ENCODE measurements at places on chromosomes 16 and 17.

GRCh38 chr16:50842013-50842505 is 100.2 kb downstream of the CYLD start:
- DNase-seq: no peak

GRCh38 chr17:61408151-61409041 is 8.8 kb downstream of the TBX2 start:
- no peak for DNase-seq

- no peak for DNase-seq
Observed at GRCh38 chr16:83116274-83116892, 489.6 kb downstream of the CDH13 start.

DNA sequence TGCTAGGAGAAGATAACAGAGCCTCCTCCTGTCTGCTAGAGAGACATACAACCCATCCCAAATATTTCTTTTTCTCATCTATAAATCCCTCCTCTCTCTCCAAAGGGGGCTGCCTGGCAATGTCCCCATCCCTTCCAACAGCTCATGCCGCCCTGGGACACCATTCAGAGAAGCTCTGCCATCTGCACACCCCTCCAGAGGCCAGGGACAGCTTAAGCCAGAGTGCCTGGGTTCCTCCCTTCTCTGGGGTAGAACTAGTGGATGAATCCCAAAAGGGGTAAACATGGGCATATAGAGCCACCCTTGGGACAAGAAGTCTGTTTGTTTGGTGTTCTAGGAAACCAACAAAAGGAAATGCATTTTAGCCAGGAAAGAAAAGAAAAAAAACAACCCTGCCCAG is 2.6 kb upstream of the LPO start:
- no peak for DNase-seq

DNA sequence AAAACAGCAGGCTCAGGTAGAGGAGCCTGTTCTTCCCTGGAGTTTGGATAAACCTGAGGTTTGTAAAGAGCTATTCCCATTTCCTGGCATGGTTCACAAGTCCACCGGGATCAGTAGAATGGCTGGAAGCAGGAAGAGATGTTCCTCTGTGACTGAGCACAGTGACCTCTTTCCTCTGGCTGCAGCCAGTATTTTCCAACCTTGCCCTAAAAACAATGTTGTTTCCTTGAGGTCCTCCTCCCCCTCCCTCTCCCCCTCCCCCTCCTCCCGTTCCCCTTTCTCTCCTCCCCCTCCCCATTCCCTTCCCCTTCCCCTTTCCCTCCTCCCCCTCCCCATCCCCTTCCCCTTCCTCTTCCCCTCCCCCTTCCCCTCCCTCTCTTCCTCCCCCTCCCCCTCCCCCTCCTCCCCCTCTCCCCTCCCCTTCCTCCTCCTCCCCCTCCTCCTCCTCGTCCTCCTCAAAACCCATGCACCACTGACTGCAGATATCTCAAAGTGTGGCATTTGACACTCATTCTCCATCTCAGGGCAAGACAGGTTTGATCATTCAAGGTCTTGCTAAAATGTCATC is 58.9 kb upstream of the MON1B start:
- DNase-seq: no peak

DNA sequence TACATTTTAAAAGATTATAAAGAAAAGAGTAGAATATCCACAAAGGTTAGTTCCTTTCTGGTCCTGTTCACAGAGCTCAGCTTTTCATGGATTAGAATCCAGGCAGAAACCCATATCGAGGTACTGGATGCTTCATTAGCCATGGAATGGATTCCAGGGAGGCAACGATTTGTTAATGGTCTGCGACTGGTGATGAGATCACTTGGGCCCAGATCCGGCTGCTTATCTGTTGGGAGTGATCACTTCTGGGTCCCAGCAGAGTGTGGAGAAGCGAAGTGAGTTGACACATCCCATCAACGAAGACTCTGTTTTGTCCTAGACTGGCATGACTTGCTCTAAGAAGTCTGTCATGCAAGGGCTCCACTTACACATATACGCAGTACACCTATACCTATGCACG is 165.8 kb downstream of the MAF start:
- DNase-seq: no peak

DNA sequence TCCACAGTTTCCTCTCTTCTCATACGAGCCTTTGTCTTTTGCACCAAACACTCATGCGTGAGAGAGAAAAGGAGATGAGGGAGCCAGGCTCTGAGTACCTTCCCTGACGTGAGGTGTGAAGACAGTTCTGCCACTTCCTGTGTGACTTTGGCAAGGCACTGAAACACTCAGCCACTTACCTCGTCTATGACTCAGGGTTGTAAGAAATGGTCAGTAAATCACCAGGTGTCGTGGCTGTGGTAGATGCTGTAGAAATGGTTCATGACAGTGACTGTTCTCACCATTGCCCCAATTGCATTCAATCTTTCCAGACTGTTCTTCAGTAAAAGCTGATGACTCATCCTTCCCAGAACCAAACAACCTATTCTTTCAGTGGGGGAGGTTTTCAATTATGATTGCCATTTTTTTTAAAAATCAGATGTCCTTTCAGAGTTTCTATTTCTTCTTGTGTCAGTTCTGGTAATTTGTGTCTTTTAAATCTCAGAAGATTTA is 49.2 kb upstream of the CBFA2T3 start:
- no peak for DNase-seq

- DNase-seq: no peak
Observed at GRCh38 chr17:33169580-33170285, 123.4 kb downstream of the ASIC2 start.

- no peak for DNase-seq
Observed at GRCh38 chr16:56933828-56934598, 2.1 kb downstream of the HERPUD1 start.

- DNase-seq: no peak
Observed at GRCh38 chr16:87586201-87586782, 16.0 kb upstream of the JPH3 start.

DNA sequence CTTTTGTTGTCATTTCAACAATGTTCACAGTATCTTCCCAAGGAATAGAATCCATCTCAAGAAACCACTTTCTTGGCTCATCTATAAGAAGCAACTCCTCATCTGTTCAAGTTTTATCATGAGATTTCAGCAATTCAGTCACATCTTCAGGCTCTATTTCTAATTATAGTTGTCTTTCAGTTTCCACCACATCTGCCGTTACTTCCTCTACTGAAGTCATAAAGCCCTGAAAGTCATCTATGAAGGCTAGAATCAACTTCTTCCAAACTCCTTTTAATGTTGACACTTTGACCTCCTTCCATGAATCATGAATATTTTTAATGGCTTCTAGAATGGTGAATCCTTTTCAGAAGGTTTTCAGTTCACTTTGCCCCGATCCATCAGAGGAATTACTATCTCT is 102.1 kb downstream of the CDH13 start:
- DNase-seq: no peak

- DNase-seq: no peak
Observed at GRCh38 chr17:1315891-1316403, 36.5 kb downstream of the TRARG1 start.

- DNase-seq: peak; percentile 88
Observed at GRCh38 chr16:89721546-89722391, 432 bp downstream of the ZNF276 start.

- DNase-seq: no peak
Observed at GRCh38 chr17:40485851-40486521, 15.4 kb downstream of the TNS4 start.

- no peak for DNase-seq
Observed at GRCh38 chr17:66190738-66191592, 968 bp downstream of the CEP112 start.

GRCh38 chr17:2402544-2402943 is 1.7 kb upstream of the MNT start:
- DNase-seq: no peak

GRCh38 chr17:63311416-63311937 is 134.6 kb downstream of the CYB561 start:
- no peak for DNase-seq

GRCh38 chr17:7705269-7706255 is 560 bp downstream of the EFNB3 start:
- no peak for DNase-seq

GRCh38 chr16:75398333-75398732 is 35.0 kb downstream of the CFDP1 start:
- no peak for DNase-seq

GRCh38 chr16:86714166-86714565 is 135.8 kb downstream of the FOXL1 start:
- no peak for DNase-seq

GRCh38 chr17:63974594-63975192 is 2.0 kb upstream of the SCN4A start:
- no peak for DNase-seq

DNA sequence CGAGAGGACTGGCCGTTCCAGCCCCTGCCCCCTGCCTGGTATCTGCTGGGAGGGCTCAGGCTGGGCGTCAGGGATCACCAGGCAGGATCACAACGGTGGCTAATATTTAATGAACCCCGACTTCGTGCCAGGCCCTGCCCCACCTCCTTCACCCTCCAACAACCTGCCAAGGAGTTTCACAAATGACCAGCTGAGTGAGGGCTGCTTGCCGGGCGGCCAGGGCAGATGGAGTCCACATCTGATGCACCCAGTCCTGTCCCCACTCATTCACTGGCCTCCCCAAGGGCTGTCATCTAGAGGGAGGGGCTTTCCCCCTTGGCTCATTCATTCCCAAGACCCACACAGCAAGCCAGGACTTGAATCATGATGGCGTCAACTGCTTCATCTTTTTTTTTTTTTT is 17.5 kb downstream of the UBALD1 start:
- DNase-seq: no peak

DNA sequence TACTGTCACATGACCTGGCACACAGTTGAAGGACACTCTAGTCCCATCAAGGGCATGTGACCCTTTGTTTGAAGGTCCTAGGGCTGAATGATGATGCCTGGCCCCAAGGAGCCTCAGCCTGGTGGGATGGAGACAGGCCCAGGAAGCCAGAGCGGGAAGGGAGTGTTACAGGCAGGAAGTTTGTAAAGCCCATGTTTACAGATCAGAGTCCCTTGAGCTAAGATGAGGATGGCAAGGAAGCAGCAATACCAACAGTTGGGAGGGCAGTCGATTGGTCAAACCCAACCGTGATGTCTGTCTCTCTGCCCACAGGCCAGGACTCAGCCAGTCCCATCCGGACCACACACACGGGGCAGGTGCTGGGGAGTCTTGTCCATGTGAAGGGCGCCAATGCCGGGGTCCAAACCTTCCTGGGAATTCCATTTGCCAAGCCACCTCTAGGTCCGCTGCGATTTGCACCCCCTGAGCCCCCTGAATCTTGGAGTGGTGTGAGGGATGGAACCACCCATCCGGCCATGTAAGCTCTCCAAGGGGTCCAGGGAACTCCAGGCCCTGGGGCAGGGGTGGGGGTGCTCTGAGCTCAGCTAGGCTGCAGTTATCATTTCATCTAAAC is 2.5 kb downstream of the CES2 start:
- no peak for DNase-seq

- no peak for DNase-seq
Observed at GRCh38 chr17:39246274-39246673, 20.5 kb upstream of the STAC2 start.

DNA sequence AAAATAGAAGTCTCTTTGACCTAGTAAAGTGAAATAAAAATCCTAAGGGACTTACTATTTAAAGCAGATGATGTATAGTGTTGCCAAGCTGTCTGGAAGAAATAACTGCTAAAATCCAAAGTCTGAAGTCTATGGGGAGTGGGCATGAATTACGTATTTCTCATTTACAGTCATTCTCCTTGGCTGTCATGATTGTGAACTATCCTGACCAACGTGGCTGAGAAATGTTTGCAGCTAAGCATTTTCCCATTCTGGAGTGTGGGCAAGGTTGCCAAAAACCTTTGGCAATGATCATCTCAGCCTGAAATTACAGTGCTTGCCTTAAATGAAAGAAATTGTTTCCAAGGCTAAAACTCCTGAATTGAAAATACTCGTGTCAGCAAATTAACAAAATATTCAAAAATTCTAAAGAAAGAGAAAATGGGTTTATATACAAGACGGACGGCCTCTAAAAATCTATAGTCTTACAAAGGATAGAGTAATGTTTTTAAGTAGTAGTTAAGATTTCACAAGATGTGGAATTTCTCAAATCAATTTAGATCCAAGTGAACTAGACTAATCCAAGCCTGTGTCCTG is 77.0 kb downstream of the CACNG1 start:
- no peak for DNase-seq

DNA sequence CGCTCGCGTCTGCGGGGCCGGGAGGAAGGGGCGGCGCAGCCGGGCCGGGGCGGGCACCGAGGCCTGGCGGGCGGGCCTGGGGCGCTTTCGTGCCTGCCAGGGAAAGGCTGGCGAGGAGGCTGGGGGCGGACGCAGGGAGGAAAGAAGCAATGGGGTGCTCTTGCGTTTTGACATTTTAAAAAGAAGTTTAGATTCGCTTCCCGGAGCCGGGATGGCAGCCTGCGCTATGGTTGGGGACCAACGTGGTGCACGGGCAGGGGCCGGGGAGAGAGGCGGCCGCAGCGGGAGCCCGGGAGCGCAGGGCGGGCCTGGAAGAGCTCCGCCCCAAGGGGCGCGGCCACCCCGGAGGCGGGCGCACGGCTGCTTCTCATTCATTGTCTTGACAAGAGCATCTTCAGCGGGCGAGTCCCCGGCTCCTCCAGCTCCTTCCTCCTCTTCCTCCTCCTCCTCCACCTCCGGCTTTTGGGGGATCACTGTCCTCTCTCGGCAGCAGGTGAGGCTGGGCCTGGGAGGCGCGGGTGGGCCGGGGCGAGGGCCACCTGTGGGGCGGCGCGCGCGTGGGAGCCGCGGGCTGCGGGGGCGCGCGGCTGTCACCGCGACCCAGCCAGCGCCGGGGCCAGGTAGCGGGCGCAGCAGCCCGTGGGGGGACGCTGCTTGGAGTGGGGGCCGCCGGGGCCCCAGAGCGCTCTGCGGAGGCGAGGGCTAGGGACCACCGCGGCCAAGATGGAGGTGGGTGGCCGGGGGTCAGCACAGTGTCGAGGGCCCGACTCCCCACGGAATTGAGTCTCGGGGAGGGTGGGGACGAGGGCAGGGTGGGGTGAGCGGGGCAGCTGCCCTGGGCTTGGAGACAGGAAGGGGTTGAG is at the start of gene CORO1A:
TSS of gene CORO1A (plus strand) at position 370 of the 863 bp plus-strand sequence. CDS start 1,608 bp downstream, outside the sequence.
- peak; percentile 80 for DNase-seq

DNA sequence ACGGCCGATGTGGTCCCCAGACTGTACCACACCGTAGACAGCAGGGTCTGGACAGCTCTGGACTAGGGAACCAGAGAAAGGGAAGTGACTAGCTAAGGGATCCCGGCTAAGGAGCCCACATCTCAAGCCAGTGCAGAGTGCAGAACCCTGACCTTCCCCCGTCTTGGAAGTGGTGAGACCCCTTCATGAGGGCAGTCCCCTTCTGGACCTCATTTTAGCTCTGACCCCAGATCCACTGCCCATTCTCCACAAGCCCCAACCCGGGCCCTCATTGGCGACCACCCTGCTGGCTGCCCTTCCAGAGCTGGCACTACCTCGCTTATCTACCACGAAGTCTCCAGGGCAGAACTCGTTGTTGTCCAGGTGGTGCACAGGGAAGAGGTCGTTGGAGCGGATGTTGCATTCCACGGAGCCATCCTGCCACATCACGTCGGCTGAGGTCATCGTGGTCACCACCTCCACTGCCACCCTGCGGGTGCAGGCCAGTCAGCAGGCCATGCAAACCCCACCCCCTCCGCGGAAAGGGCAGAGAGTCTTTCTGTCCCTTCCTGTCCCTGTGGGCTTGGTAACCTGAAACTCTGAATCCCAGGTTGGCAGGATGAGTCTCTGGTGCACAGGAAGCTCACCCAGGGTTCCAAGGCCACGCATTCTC is 14.2 kb downstream of the SPHK1 start:
- no peak for DNase-seq

Measured in activated CD4-positive, CD25-positive, alpha-beta regulatory T cell (primary cell).